HFF-Myc (cell line): ENCODE measurements at places on chromosomes 1 and 21.

DNA sequence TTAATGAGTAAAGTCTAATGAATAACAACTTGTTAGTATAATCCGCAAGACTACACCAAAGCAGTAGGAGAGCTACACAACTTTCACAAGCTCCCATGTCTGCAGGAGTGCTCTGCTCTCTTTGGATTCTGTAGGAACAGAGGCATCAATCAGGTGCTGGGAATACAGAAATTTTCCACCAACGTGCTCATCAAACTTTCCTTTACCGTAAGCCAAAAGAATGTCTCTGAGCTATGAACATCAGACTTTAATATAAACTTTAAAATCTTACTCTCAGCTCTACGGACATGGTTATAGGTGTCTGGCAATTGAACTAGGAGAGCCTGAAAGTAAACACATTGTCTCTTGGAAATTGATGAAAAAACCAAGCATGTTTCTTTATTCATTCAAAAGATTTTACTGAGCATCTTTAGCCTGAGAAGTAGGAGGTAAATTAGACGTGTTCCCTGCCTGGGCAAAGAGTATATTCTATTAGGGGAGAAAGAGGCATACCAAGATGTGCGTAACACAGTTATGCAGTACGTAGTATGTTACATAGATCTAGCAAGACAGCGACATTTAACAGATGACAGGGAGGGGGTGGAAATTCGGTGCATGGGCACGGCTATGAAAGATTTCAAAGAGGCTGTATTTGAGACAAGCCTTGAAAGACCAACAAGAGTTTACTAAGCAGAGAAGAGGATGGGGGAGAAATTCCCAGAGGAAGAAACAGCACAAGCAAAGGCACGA, 85.2 kb downstream of the TM2D1 start:
- DNase-seq = no peak

DNA sequence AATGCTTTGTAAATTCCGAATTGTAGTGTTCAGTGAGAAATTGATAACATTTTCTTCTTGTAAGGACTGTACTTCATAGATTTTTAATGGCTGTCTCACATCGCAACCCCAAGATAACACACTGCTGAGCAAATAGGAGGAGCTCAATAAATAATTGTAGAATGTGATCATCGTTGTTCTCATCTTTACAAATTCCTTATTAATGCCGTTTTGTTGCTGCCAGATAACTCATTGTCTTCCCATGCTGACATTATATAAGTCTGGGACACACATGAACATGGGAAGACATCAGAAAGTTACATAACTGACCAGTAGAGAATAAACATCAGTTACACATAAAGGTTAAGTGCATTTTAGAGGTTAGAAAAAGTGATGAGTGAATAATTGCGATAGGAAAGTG, 46.4 kb upstream of the TSPAN2 start:
- no peak for DNase-seq

DNA sequence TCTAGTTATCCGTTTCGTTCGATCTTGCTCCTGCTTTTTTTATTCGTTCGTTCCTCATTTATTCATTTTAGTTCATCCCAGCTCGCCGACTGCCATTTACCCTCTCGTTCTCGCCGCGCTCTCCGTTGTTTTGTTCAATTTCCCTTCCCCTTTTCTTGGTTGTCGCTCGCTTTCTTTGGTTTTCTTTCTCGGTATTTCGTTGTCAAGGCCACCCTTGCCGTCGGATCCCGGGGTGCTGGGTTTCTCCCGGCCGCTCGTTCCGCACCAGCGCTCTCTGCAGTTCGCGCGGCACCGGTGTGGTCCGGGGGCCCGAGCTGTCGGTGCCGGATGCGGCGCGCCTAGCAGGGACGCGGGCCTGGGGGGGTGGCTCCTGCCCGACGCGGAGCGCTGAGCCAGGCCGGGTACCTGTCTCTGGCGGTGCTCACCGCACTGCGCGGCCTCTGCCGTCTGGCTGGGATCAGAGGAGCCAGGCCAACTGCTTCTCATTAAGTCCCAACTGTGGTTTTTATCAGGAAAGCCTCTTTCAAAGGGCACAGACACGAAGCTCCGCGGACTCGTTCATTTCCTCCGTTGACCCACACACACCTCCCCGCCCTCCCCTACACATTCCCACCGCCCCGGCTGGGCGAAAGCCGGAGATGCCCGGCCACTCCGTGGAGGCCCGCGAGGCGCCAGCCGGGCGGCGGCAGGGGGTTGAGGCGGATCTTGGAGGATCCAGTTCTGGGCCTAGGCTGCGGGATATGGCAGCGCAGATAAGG, 1.6 kb downstream of the ALX3 start:
- no peak for DNase-seq

DNA sequence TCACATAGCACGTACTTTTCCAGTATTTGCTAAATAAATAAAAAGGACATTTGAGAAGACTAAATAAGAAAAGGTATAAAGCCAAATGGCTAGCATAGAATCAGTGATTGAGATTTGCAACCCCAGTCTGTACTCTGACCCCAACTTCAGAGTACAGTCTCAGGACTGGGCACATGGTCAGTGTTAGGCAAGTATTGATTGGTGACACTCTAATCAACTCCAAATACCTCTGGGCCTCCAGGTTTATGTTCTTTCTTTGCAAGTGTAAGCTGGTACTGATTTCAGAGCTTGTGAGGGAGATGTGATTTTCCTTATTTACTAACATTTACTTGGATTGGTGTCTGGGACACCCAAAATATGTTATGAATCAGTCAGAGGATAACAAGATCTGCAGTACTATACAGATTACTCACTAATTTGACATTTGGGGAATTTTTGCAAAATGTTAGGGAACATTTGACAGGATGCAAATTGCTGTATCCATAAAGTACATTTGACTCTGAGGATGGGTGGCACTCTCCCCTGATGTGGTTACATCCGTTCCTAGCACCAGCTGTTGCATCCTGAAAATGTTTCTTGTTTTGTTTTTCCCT, 34.2 kb downstream of the LMO4 start:
- DNase-seq = no peak

DNA sequence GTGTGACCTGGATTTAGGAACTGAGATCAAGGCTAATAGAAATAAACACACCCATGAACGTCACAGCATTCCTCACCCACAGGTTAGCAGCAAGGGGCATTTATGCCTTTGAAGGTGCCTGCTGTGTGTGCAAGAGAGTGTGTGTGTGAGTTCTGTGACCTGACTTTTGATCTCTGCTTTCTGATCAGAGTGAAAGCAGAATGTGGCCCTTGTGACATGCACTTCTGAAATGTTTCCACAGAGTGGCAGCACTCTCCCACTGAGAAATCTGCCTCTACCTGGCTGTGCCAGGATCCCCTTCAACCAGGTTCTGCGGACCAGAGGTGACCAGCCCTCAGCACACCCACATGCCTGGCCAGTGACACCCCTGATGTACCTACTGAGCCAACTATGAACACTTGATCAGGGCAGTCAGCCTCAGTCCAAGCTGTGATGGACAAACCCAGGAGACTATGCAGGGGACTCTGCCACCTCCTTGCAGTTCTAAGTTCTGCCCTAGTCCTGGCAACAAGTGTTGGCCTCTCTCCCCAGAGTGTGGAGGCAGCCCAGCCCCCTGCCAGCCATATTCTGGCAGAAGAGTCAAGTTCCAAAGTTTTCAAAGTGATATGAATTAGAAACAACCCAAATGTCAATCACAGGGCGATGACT, 41.0 kb downstream of the RXRG start:
- DNase-seq = no peak

DNA sequence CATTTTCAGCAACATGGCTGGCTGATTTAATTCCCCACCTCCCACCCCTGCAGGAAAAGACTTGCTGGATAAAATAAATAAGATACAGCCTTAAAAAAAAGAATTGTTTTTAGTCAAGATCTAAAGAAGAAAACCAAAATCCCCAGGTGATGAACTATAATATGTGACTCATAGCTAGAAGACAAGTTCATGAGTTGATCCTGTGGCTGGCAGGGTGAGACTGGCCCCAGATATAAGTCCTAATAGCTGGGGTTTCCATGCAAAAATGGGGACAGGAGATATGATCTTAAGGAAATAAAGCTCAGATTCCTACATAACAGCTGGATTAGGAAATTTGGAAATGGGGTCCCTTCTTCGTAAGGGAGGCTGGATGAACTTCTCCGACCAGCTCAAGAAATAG, 21.9 kb upstream of the RGSL1 start:
- no peak for DNase-seq

- DNase-seq = no peak
Observed at GRCh38 chr1:245155272-245156040, 671 bp downstream of the KIF26B start.

DNA sequence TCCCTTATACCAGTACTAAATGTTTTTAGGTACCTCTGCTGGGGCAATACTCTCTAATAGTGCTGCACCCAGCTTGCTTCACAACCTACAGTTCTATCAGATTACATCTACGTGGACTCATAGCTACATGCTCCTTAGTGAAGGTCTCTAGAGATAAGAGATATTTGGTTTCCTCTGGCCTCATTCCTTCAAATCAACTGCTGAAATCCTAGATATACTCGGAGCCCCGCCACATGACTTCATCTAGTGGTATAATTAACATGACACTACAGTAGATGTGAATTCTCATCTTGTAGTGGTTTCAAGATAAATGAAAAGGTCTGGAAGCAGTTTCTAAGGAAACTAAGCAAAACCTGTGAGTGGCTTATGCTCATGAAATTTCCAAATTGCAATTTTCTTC, 115.4 kb downstream of the SMYD2 start:
- DNase-seq = no peak

- DNase-seq = no peak
Observed at GRCh38 chr1:52814465-52814864, 28.1 kb upstream of the ZYG11A start.

DNA sequence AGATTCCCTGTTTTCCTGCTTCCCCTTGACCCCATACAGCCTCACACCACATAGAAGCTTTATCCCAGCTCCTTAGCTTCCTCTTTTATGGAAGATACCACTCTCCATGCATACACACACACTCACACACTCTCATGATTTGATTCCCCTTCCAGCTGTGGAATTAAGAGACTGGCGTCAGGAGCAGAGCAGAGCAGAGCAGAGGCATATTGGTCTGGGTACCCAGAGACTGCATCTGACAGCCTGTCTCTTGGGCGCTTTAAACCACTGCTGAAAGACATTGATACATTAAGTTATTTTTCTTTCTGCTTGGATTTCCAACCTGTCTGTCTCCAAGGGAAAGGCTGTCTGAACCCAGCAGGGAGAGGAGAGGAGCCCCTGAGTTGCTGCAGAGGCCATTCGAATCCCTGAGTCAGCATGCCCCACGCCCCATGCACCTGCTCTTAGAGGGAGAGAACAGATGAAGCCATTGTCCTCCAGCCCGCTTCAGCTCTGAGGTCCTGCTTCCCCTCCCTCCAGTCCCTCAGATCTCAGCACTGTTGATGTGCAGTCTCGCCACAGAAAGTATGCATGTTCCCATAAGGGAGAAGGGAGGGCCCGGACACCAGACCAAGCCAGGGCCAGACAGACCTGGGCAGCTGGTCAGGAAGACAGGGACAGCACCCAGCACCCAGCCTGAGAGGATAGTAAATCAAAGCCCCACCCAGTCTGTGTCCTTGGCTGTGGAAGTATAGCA, 66.7 kb upstream of the GJB5 start:
- DNase-seq = no peak

DNA sequence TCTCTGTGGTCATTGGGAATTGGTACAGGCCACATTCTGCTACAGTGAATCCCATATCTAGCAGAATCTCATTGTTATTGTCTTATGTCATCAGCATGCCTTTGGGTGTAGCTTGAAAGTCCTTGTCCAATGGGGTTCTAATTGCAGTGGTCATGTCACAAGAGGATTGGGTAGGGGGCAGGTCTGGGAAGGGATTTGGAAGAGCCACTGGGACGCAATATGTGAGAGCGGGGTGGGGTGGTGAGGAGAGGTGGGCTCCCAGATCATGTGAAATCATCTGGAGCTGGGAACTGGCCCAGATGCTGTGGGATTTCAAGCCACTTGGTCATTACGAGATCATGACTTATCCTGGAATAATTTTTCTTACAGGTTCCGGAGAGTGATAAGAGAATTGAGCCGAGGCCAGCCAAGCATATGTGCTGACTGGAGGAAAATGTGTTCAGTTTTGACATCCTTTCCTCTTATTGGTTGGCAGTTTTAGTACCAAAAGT, 16.3 kb downstream of the CNIH3 start:
- DNase-seq = peak; percentile 55

- DNase-seq = no peak
Observed at GRCh38 chr1:216739793-216740192, 16.6 kb upstream of the ESRRG start.

- no peak for DNase-seq
Observed at GRCh38 chr21:43193088-43193650, 24.4 kb downstream of the CRYAA start.
